Posterior cingulate gyrus (tissue), 11 donors: ENCODE measurements at places on chromosomes 16 and 17.

- DNase-seq: no peak
Measured at GRCh38 chr16:49876716-49877129, 20.8 kb upstream of the ZNF423 start.

DNA sequence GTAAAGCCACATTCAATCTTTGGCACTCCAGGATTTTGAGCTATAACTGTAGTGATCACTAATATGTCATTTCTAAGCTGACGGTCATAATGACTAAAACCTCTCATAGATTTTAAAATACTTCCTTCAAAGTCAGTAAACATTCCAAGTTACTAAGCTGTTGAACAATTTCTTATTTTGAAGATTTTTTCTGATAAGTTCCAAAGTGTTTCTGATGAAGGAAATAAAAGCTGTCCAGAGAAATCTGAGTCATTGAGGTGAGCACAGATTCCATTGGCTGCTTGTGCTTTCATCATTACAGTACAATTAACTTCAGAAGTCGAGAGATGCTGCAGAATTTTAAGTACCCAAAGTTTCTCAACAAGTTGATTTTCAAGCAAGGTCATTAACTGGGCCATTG lies 23.9 kb downstream of the NLRC5 start:
- no peak for DNase-seq

GRCh38 chr16:17784073-17784472 lies 313.3 kb upstream of the XYLT1 start:
- no peak for DNase-seq

GRCh38 chr17:10640475-10640874 lies 16.6 kb downstream of the MYH3 start:
- no peak for DNase-seq

DNA sequence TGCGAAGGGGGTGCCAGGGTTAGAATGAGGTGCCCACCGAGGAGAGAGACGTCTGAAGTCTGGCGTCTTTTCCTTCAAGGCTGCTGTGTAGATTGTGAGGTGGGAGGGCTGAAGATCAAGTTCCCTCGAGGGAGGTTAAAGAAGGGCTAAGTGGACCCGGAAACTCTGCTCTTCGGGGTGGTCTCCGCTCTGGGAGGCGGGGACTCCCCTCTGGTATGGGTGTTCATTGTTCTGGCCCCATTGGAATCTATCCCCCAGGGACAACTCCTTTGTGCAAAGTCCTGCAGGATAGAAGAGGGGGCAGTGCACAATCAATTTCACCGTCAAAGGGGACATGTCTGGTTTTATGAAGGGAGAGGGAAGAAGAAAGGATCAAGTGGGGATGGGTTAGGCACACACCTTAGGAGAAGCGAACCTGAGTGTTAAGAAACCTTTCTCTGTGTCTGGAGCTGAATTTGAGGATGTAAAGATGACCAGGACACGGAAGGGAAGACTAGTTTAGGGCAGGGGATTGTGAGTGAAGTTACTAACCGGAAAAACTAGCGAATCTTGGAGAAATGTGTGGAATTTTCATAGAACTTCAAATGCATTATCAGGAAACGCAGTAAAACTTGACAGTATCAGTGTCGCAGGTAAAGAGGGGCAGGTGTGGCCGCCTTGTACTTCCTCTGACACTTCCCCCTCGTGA lies 809 bp upstream of the RAB34 start:
- no peak for DNase-seq

GRCh38 chr17:77498091-77498741 lies 357.4 kb downstream of the SEC14L1 start:
- DNase-seq: no peak
